ENCODE measurements at places on chromosomes 5 and 9.

DNA sequence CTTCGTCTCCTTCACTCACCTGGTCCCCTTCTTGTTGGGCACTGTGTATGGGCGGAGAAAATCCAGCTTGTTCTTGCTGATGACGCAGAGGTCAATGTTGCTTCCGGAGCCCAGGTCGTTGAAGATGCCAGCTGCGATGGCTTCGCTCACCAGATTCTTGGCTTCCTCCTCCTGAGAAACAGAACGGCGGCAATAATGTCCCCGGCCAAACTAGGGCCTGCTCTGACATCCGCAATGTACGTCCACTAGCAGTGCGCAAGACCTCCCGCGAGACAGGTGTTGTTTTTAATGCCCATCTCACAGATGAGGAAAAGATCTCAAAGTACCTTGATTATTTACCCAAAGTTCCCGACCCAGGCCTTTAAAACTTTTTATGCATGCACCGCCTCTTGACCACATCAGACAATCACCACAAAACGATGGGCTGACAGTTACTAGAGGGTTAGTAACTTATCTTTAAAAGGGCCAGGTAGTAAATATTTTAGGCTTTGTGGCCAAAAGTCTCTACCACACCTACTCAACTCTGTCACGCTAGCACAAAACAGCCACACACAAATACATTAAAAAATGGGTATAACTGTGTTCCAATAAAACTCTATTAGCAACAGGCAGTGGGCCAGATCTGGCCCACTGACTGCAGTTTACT, 58.4 kb downstream of the PSMB7 start:
- DNase-seq = no peak

DNA sequence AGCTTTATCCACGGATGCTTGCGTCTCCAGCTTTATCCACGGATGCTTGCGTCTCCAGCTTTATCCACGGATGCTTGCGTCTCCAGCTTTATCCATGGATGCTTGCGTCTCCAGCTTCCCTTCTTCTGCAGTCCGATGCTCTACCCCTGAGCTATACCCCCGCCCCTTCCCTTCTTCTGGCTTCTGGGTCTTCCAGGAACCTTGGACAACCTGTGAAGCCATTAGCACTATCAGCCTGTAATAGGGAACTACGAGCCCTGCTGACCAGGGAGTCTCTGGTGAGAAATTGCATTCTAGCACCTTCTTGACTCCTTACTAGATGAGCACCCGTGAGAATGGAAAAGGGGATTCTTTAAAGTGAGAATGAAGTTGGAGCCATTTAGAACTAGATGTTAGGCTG, 39.1 kb upstream of the SH3PXD2B start:
- no peak for DNase-seq

GRCh38 chr5:80502800-80503199, 14.9 kb downstream of the FAM151B start:
- DNase-seq = no peak

DNA sequence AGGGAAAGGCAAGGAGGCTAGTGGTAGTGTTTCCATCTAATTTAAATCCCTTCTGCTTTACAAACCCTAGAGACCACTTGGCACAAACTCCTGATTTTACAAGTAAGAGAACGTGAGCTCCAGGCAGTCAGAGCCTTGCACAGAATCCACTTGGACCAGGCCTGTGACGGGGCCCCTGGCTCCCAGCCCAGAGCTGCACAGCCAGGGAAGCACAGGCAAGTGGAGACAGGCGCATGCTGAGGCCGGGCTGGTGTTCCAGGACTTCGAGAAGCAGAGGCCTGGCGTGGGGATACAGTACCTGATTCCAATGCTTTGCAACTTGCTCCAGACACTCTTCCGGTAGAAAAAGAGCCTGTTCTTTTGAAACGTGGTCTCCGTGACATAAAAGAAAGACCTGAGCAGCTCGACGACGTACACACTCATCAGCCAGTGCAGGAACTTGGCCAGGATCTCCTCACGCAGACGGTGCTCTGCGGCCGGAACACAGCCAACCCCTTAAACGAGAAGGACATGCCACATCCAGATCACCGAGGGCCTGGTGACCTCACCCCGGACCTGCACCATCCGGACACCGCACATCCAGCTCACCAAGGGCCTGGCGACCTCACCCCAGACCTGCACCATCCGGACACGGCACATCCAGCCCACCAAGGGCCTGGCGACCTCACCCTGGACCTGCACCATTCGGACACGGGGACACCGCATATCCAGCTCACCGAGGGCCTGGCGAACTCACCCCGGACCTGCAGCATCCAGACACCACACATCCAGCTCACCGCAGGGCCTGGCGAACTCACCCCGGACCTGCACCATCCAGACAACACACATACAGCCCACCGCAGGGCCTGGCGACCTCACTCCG, 12.5 kb downstream of the TERT start:
- no peak for DNase-seq

DNA sequence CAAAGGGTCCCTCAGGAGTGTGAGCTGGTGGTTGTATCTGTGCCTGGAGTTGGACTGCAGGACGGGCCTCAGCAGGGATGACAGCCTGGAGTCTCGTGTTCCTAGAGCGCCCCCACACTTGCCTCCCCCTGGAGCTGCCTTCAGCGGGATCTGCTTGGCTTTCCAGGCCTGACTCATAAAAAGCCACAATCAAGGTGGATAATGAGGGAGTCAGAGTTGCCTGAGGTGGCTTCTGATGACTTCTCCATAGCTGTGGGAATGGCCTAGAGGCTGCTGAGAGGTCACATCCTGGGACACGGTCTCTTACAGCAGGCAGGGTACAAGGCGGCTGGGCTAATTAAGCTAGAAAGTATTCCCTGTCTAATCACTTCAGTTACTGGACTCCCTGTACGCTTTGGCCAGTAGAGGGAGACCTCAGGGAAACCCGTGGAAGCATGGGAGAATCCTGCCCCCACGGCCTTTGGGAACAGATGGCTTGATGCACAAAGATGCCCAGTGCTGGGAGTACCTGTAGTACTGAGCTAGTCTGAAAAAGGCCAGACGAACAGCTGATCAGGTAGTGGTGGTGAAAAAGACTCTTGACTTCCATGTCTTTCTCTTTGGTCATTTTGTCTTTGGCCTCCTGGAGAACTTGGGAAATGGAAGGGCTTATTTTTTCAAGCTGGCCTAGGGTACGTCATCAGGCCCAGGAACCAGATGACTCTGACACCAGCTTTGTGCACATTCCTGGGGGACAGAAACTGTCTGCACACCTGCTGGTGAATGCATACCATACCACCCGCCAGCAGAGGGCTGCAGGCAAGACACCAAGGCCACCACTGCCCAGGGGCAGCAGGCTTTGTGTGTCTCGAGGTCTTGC, 16.1 kb upstream of the FRRS1L start:
- DNase-seq = no peak

DNA sequence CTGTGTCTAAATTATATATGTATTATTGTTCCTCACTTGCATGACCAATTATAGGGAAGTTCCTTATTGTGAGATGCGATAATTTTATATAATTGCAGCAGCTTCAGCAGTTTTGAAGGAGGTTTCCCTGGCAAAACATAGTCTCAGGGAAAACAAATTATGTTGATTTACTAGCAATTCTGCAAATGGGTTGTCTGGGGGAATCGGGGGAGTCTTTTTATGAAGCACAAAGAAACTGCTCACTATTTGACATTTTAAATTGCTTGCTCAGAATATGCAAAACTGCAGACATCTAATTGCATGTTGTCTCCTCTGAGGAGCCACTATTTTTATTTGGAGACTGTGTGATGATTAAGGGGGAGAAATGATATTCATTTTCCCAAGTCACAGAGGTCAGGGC, 361.6 kb downstream of the YTHDC2 start:
- no peak for DNase-seq
